ENCODE measurements at places on chromosomes 13 and 19.

DNA sequence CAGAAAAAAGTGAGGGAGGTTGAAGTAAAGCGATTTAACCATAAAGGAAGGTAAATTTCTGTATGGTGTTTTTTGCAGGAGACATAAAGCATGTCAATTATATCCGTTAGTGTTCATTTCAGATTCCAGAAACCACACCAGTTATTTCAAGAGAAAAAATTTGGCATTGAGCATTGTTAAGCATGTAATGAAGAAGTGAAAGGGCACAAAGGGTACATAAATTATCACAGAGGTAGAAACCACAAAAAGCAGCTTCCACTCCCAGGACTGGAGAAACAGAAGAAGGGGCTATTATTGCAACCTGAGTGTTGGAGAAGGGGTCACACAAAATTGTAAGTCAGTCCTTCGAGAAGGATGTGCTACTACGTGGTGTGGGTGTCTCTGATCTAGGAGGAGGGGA is 72.2 kb upstream of the DACH1 start:
- no peak for DNase-seq

DNA sequence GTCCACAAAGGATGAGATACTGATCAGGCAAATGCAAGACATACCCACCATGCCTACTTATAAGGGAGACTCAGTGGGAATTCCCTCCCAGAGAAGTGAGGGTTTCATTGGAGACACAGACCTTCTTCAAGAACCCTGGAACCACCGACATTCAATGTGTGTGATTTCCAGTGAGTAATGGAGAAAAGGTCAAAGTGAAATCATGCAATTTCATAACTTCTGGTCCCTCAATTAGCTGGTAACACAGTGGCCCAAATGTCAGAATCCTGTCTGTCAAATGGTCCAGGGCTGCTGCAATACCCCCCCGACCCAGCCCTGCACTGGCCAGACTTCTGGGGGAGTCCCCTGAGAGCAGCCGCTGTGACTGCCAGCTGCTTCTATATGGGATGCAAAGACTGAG is 4.7 kb upstream of the METTL21C start:
- DNase-seq: no peak

DNA sequence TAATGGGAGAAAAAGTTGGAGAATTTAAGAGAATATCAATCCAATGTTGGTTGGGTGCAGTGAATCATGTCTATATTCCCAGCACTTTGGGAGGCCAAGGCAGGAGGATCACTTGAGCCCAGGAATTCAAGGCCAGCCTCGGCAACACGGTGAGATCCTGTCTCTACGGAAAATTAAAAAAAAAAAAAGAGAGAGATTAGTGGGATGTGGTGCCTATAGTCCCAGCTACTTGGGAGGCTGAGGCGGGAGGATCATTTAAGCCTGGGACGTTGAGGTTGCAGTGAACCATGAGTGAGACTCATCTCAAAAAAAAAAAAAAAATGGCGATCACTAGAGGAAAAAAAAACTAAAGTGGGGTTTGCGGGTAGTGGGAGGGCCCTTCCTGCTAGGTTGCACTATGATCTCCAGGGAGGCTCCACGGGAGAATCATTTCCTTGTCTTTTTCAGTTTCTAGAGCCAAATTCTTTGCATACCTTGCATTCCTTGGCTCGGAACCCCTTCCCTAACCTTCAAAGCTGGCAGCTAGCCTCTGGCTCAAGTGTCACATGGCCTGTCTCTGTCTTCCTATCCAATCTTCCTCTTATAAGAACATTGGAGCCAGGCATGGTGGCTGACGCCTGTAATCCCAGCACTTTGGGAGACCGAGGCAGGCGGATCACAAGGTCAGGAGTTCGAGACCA is 5.8 kb upstream of the ERCC2 start:
- DNase-seq: no peak

DNA sequence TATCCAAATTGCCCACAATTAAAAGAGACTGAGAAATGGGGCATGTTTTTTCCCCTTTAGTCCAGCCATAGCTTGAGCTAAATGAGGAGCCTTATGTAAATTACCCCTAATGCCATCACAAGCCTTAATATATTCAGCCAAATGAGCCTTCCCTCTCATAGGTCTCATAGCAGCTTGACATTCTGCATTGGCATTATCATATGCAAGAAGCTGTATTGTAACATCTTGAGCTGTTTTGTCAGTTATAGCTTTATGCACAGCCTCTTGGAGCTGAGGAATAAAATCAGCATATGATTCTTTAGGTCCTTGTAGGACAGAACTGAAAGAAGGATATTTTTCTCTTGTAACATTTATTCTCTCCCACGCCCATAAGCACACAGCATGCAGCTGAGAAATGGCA is 153.2 kb downstream of the ZNF486 start:
- DNase-seq: no peak

DNA sequence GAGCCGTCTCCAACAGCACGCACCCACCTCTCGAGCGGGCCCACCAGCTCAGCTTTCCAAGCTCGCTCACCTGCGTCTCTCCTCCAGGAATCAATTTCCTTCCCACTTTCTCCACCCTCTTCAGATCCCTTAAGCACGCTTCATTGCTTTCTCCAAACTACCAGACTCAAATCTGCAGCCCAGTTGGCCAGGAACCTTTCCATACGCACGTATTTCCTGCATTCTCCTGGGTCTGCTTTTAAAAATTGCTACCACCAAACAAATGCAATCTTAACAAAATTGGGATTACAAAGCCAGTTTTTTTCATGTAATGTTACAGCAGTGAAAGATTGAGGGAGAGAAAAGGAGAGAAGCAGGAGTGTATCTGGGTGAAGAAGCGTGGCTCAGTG is 1.5 kb downstream of the ENOX1 start:
- DNase-seq: no peak
